ENCODE measurements at places on chromosomes 11 and 22.

DNA sequence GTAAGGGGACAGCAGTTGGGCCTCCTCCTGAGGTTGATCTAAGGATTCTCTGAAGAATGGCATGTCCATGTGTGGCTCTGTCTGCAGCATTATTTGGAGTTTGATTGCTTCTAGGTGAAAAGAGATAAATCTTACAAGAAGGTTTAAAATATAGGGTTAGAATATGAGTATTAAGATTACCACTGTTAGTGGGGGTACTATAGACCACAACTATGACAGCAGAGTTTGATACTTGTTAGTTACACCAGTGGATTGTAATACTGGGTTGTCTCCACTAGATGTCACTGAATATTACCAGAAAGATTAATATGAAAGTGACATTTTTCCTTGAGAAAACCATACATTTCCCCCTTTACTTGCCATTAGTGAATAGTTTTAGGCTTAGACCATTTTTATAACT lies 47.9 kb downstream of the ZNF280B start:
- DNase-seq, result no peak

DNA sequence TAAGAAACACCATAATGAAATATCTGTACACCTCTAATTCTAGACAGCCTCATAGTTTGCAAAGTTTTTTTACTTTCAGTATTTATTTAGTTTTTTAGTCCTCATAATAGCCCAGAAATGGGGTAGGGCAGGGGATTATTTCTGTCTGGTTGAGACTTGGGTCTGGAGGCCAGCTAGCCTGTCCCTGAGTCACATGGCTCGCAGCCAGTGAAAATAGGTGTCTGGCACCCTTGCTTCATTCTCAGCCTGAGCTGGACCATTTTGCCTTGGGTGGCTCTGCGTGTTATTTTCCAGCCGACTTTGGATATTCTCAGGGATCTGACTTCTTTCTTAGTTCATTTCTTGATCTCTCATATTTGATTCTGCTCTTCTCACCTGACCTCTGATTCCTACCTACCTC lies 123.9 kb upstream of the NARS2 start:
- DNase-seq, result no peak

GRCh38 chr11:129322941-129323340 lies 52.7 kb upstream of the BARX2 start:
- DNase-seq, result no peak

- DNase-seq, result no peak
These were observed 2.4 kb downstream of the CAPN1 start for GRCh38 chr11:65184146-65184545.

DNA sequence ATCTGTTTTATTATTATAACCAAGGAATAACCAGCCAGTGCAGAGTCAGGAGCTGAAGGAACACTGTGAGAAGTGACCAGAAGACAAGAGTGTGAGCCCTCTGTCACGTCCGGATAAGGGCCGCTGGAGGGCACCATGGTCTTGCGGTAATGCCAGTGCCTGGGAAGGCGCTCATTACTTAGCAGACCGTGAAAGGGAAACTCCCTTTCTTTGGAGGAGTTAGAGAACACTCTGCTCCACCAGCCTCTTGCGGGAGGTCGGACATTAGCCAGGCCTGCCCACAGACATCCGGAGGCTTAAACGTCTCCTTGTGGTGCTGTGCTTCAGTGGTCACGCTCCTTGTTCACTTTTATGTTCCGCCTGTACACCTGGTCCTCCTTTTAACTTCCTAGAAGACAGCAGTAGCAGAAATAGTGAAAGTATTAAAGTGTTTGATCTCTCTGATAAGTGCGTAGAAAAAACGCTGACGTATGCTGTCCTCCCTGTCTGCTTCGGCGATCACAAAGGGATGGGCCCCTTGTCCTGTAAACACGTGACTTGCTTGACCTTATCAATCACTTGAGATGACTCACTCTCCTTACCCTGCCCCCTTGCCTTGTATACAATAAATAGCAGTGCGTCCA lies 120.6 kb upstream of the LMO1 start:
- DNase-seq, result no peak

DNA sequence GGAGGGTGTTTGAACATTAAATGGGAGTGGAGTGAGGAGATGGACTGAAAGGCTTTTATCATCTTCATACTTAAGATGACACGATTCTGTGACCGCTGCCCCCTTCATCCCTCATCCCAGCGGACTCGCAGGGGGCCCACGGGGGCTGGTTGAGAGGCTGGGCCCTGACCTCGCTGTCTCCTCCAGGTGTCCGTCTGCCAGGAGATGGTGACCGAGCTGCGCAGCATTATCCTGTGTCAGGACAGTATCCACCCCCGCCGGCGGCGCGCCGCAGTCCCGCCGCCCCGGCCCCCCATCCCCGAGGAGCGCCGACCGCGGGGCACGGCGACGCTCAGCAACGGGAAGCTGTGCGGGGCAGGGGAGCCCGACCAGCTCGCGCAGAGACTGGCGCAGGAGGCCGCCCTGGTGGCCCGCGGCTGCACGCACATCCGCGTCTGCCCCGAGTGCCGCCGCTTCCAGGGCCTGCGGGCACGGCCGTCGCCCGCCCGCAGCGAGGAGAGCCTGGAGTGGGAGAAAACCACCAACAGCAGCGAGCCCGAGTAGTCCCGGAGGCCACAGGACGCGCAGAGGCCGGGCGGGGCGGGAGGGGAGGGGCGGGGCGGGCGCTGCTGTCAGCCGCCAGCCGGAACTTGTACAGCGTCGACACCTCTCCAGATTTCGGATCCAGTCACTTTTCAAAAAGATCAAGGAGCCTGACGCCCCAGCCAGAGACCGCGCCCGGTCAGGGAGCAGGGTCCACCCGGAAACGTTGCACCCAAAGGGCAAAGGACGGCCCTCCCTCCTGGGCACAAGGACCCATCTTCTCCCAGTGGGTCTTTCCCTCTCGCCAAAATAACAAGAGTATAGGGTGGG lies 38.0 kb upstream of the TBCEL start:
- DNase-seq, result no peak

DNA sequence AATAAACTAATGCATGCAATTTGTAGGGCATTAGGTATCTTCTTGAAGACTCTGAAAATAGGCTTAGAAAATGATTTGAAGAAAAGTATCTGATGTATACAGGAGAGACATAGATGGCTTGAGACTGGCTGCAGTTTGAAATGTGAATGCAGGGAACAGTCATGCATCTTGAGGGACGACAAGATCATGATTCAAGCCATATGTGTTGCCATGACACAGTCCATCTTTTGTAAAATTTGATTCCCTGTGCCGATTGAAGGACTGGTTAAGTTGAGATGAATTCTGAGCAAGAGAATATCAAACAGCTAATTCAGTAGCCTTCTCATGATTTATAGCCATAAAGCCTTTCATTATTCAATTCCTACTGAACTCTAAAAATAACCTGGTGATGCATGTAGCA lies 231.6 kb downstream of the CASP12 start:
- no peak for DNase-seq

DNA sequence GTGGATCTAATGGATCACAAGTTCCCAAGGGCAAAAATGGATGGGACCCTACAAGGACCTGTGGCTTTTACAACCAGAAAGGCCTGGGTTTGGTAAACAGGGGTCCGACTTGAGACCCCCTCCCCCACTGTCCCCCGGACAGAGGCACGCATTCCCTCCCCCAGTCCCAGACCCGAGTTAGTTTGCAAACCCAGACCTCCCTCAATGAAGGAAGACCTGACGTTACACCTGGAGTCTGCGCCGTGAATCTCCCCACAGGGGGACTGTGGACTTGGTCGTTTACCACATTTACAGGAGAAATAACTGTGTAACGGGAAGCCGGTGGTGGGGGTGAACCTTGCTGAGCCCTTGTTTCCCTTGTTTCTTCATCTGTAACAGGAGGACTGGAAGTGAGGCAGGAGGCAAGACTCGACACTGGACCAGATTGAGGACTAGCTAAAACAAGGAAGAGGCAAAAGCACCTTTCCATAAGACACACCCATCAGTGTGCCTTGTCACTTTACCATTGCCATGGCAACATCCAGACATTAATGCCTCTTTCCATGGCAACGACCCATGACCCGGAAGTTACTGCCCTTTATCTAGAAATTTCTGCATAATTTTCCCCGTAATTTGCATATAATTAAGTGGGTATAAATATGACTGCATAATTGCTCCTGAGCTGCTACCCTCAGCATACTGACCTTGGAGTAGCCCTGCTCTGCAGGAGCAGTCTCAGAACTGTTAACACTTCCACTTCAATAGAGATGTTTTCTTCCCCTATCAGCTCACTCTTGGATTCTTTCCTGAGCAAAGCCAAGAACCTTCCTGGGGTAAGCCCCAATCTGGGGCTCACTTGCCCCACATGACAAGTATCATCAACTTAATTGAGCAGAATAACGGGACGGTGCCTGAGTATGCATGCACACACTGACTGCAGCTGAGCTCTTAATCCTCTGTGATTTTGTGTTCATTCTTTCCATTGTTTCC lies 25.4 kb downstream of the PDGFB start:
- no peak for DNase-seq

DNA sequence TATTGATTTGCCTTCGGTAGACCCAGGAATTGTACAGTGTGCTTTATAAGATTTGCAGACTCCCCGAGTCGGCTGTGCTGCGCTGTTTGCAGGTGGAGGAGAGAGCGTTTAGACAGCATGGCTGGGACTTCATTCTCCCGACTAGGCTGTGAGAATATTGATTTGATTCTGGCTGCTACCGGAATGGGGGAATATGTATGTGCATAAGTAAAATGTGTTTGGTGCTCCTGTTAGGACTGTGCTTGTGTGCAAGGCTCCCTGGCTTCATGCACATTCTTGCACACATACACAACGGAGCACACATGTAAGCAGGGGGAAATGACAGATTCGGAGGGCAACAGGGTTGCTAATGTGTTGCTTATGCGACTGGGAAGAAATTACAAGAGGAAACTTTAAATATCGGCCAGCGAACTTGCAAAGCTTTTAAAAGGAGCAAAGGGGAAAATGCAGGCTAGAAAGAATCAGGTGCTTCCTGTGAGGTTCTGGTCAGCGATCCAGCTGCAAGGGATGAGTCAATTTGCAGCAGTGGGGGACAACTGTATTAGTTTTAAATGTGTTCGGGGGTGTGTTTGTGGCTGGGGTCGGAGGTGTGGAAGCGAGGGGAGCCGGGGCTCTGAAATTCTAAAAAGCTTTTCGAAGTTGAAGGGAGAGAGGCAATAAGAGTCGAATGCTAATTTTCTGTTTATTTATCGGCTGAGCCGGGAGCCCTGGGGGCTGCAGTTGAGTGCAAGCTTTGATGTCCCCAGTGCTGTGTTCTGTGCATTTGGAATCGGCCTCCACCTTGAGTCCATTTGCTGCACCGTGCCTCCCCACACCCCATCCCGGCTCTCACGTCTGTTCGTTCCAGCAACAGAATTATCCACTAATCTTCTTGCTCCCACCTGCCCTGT lies 731 bp downstream of the NTM start:
- DNase-seq, result no peak

DNA sequence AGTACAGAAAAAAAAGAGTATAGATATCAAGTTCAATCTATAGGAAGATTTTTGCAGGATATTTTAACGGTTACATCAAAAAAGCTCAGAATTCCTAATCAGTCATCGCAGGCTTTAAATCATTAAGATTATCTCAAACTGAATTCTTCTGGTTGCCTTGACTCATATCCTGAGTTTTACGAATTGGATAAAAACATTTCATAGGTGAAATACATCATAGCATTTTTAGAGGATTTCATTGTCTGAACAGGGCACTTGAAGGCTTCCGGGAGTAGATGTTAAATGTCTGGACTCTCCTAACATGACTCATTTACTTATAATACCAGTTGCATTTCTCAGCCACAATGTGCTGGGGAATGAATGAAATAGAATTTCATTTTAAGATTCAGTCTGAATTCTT lies 2216.6 kb upstream of the RAG2 start:
- no peak for DNase-seq

GRCh38 chr11:786235-787083 lies 3.4 kb downstream of the CEND1 start:
- no peak for DNase-seq

- DNase-seq, result no peak
These were observed 17.8 kb downstream of the TSPAN4 start for GRCh38 chr11:860234-861104.

DNA sequence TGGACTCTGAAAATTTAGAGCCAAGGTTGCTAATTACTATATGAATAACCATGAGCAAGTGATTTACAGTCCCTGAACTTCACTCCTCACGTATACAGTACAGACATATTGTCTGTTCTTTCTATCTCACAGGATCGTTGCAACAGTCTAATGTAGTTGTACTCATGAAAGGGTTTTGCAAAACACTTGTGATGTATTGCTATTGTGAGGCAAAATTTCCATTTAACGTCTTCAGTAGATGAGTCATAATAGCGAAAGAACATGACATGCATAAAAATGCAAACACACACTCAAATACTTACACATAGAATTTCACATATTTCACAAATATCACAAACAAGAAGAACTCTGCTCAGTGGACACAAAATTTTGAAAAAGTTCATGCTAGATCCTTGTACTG lies 134.6 kb upstream of the TRPC6 start:
- DNase-seq, result no peak

DNA sequence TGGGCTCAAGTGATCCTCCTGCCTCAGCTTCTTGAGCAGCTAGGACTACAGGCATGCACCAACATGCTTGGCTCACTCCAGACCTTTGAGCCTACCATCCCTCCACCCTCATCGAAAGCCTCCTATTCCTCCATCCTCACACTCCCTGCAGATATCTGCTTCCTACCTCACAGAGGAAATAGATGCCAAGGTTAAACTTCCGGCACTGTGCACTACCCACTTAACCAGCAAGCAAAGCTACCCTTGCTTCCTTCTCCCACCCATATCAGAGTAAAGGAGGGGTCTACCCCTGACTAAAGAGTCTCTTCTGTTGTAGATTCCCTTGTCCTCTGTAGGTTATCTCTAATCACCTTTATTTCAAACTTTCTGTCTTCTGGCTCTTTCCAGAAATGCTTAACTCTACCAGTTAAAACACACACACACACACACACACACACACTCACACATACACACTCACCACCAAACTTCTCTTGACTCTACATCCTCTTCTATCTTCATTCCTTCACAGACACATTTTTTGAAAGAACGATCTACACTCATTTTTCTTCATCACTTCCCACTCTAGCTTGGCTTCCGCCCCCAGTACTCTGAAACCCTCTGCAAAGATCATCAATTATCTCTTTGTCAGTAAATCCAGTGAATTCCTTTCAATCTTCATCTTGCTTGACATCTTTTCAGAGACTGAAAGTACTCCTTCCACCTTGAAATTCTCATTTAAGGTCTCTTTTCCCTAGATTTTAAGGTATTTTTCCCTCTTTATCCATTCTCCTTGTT lies 10.9 kb upstream of the SIK2 start:
- no peak for DNase-seq
